ENCODE measurements at places on chromosomes 6 and 20. TPM values are rescaled to one million over a fixed set of nuclear protein-coding genes. Genes with fewer than 3 reads are reported as not detected.

The HEY2 gene
- total RNA-seq = 0.06 TPM

The KHDC1L gene
- total RNA-seq = not detected

The SPAG4 gene
- 8.9 TPM for total RNA-seq

The PKIB gene
- 0.29 TPM for total RNA-seq

The PTGIS gene
- 33.8 TPM for total RNA-seq

The RNF144B gene
- total RNA-seq = 0.64 TPM

The CRISP3 gene
- not detected for total RNA-seq

The CRISP2 gene
- not detected for total RNA-seq

The SLC17A2 gene
- not detected for total RNA-seq

The STK38 gene
- 15.8 TPM for total RNA-seq

The C2 gene
- total RNA-seq = 10.4 TPM

The WFDC13 gene
- not detected for total RNA-seq

The TRIM31 gene
- not detected for total RNA-seq

The SOX4 gene
- total RNA-seq = 8.0 TPM

The HECA gene
- 17.8 TPM for total RNA-seq

The ULBP2 gene
- 1.8 TPM for total RNA-seq

The RNF217 gene
- total RNA-seq = 8.5 TPM

The PAX1 gene
- not detected for total RNA-seq

The MDFI gene
- total RNA-seq = 2.9 TPM

The DYNLT2 gene
- total RNA-seq = 0.49 TPM

The HSPA1L gene
- 0.62 TPM for total RNA-seq

The VGLL2 gene
- not detected for total RNA-seq

The PPP1R14C gene
- total RNA-seq = not detected

The DAAM2 gene
- 12.3 TPM for total RNA-seq

The TAAR9 gene
- total RNA-seq = not detected

The FAM184A gene
- total RNA-seq = 0.83 TPM

The FLRT3 gene
- not detected for total RNA-seq

The SEMG1 gene
- not detected for total RNA-seq

The CYP39A1 gene
- 0.19 TPM for total RNA-seq

The PGC gene
- total RNA-seq = not detected

The RAB44 gene
- not detected for total RNA-seq

The PSORS1C1 gene
- total RNA-seq = 0.64 TPM

The HTR1E gene
- total RNA-seq = not detected

The DPPA5 gene
- not detected for total RNA-seq

The NKX2-2 gene
- total RNA-seq = not detected

The SIM1 gene
- total RNA-seq = not detected

The FAM209B gene
- not detected for total RNA-seq

The RNASET2 gene
- total RNA-seq = 40.2 TPM

The SLC12A5 gene
- total RNA-seq = not detected

The DUSP22 gene
- total RNA-seq = 25.3 TPM

The LGSN gene
- total RNA-seq = not detected

The PBX2 gene
- 34.1 TPM for total RNA-seq

The MOG gene
- total RNA-seq = not detected
